ENCODE measurements at places on chromosomes 4 and X. TPM values are rescaled to one million over a fixed set of nuclear protein-coding genes. Genes with fewer than 3 reads are reported as not detected.

DNA sequence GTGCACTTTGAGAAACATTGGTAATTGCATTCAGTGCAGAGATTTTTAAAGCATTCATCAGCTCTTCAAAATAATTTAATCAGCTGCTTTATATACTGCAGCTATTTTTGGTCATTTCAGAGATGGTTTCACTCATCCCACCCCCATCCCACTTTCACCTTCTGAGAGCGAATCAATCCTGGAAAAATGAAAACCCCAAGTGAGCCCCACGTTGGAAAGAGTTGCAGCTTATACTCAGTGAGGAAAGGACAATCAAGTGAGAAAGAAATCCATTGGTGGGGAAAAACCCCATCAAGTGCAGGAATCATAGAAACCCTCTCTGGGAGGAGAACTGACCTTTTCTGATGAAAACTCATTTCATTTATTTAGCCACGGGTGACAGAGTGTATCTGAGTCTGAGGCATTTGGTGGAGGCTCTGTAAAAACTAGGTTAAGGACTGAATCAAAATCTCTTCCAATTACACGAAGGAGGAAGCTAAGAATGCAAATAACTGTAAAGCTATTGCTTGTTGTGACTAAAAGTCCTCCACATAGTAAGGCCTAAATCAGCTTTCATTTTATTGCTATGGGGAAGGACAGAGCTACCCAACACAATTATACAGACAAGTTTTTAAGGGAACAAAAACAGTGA lies 240.4 kb upstream of the PGRMC2 start:
- no peak for DNase-seq

GRCh38 chr4:48012824-48013223 lies 3.7 kb downstream of the CNGA1 start:
- DNase-seq: no peak

DNA sequence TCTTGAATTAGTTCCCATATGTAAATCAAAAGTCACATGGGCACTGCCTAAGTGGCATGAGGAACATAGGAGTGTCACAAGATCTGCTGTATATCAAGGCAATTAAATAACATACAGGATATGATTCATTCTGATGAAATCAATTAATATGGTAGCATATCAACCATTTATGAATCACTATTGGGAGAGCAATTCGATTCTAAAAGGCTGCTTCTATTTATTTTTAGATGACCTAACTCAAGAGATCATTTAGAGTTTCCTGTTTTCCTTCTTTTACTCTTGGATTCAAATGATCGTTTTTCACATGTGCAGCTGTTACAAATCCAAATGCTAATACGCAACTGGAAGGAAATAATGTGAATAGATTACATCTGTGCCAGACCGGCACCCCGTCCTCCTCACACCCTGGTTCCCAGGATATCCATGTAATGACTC lies 81.9 kb downstream of the HCCS start:
- no peak for DNase-seq

- DNase-seq: no peak
Measured at GRCh38 chrX:103586314-103586646, 965 bp downstream of the TCEAL4 start.

Gene POF1B
- total RNA-seq: not detected
